ENCODE measurements at places on chromosomes 2 and 18.

DNA sequence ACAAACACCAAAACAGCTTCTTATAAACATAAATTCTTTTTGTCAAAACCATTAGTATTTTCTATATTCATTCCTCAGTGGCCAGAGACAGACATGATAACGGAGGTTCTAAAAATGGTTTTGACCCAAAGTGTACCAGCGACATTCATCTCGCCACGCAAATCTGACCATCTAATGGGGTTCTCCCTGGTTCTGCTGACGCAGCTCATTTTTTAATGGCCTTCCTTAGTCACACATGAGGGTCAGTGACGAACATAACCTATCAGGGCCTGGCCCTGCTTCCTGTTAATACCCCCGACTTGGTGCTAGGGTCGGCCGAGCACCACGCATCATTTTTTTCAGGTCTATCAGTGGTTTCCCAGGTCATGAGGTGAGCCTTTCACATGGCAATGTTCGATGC, 45.9 kb upstream of the ARL4C start:
- DNase-seq = no peak

DNA sequence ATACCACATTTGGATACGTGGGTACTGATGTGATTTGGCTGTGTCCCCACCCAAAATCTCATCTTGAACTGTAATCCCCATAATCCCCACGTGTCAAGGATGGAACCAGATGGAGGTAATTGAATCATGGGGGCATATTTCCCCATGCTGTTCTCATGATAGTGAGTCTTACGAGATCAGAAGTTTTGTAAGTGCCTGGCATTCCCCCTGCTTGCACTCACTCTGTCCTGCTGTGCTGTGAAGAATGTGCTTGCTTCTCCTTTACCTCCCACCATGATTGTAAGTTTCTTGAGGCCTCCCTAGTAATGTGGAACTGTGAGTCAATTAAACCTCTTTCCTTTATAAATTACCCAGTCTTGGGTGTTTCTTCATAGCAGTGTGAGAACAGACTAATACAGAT, 70.3 kb downstream of the CHST9 start:
- no peak for DNase-seq

DNA sequence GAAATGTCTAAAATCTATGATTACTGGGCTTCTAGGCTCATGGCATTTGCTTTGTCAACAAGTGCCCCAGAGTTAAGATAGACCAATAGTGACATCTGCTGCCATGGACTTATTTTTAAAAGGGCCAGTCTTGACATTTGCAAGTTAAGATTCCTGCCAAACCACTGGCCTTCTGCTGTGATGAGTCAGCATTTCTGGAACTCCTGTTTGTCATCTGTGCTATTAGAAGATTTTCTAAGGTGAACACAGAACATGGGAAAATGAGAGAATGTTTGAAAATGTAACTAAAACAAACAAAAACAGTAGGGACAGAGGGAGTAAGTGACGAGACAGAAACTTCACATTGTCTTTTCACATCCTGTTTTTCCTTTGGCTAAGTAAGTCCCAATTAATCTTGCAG, 93.7 kb upstream of the WDR75 start:
- DNase-seq = no peak

DNA sequence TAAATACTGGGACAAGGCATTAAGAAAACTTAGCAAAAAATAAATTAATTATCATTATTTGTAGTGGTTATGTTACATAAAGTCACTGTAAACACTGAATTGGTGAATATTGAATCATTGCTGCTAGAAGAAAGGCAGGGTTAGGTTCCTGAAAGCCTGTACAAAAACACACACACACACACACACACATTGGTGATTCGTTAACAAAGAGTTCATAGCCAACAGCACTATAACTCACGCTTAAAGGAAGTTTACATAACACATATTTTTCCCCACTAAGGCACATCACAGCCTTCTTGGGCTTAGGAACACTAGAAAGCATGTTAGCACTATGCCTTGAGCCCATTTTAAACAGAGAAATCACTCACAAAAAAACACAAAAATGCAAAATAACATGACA, 690.0 kb upstream of the PIK3C3 start:
- no peak for DNase-seq

GRCh38 chr18:24198461-24198860, 59.6 kb downstream of the CABYR start:
- DNase-seq = no peak

GRCh38 chr2:162293122-162293786, 25.2 kb downstream of the IFIH1 start:
- no peak for DNase-seq

GRCh38 chr2:5391362-5391761, 300.8 kb upstream of the SOX11 start:
- DNase-seq = no peak

DNA sequence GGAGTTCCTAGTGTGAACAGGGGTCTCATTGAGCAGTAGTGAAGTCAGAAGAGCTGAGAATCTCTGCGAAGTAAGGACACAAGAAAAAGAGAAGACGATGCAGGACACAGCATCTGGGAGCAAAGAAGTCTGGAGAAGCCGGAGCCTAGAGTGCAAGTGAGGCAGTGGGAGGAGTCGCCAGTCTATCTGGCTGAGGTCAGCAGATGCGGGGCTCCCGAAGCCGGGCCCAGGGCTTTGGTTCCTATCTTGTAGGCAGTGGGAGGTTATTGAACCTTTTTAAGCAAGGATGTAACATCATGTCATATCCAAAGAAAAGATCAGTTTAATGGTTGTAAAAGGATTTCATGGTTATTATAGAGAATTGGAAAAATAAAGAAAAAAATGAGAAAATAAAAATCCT, 90.8 kb upstream of the KCTD1 start:
- DNase-seq = no peak

DNA sequence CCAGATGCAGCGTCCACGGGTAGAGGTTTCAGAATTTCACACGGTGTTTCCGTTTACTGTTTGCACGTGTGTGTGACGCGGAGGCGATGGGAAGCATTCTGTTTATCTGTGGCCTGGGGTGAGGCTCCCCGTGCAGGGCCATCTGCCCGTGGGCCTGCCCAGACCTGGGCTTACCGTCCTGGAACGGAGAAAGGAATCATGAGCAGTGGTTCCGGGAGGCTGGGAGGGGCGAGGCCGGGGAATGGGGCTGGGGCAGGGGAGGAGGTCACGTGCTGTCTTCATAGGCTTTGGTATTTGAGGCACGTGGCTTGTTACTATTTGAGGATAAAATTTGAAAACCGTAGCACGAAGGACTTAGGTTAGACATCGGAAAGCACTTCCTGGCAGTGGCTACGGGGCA, 77.9 kb downstream of the RTP5 start:
- no peak for DNase-seq

DNA sequence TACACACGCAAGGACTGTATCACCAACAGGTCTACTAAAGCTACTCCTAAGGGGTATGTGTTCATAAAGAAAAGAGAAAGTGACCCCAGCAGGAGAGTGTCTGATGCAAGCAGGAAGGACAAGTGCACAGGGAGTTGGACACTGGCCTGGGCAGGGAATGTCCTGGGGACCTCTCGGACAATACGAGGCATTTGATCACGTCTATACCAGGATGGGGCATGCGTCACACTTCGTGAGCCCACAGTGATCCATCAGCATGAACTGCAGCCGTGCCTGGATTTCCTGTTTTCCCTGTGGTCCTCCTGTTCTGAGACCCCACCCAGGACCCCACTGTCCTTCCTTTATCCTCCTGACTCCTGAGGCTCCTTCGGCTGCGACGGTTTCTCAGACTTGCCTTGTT, 113.9 kb downstream of the HDAC4 start:
- no peak for DNase-seq

DNA sequence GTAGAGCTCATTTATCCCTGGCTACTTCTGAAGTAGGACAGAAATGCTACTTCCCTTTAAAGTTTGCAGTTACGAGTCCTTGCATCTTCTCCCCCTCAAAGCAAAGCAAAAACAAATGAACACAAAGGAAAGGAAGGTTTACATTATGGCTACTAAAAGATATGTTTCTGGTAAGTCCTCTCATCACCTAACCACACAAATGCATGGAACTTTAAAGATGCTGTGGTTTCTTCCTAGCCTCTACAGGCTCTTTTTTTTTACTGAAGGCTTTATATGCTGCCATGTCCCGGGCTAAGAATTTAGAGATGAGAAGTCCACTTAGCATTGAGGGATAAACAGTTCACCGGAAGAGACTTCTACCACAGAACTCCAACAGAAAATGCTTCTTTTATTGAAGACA, 291.2 kb downstream of the SS18 start:
- no peak for DNase-seq

DNA sequence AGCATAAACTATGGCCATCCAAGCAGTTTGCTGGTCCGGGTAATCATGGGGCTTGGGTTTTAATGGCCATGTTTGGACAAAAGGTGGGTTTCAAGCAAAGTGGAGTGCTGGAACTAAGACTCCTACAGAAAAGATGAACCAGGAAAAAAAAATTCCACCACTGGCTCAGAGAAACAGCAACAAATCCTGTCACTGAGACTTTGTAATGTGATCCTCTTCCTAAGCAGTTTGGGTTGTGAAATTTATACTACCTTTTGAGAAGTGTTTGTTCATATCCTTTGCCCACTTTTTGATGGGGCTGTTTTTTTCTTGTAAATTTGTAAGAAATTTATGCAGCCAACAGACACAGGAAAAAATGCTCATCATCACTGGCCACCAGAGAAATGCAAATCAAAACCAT, 40.2 kb downstream of the MRPL33 start:
- DNase-seq = no peak

DNA sequence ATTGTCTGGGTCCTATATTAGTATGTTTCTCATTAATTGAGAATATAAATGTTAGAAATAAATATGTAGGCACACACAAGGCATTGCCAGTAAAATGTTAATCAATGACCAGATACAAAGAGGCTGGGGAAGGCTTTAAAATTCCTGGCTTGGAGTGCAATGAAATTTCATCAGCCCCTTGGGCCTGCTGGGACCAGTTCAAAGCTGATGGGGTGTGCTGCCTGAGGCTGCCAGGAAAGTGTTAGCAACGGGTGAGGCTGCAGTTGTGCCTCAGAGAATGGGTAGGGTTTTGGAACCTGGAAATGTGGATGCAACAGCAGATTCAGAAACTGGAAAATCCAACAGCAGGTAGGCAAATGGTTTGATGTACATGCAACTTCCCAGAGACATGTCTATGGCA, 68.9 kb downstream of the DIPK1C start:
- DNase-seq = peak; percentile 59

DNA sequence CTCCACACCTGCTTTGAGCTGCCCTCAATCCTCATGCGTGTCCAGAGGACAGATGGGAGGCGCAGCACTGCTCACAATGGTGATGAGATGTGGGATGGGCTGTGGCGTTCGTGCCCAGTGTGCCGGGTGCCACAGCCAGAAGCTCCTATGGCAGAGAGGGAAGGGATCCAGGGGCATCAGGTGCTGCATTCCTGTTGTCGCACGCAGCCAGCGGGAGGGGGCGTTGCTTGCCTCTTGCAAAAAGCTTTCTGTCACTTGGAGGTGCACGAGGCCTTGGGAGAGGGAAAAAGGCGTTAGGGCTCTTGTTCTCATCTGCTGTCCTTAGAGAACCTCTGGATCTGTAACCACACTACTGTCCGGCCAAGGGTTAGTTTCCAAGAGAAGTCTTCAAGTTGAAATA, 29.2 kb upstream of the ALLC start:
- peak; percentile 36 for DNase-seq

DNA sequence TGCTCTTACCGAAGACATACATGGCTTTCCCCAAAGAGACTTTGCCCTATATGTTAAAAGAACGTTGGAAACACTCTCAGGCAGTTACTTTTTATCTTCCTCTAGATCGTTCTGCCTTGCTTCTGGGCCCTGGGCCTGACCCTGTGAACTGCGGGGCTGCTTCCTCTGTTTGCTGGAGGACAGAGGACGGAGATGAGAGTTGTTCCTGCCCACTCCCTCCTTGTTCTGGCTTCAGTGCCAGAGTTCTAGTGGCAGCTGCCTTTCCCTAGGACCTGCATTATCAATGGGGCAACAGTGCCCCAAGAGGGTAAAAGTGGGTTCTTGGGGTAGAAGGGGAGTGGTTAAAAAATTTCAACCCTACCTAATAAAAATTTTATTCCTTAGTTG, 6.5 kb upstream of the FN1 start:
- no peak for DNase-seq

DNA sequence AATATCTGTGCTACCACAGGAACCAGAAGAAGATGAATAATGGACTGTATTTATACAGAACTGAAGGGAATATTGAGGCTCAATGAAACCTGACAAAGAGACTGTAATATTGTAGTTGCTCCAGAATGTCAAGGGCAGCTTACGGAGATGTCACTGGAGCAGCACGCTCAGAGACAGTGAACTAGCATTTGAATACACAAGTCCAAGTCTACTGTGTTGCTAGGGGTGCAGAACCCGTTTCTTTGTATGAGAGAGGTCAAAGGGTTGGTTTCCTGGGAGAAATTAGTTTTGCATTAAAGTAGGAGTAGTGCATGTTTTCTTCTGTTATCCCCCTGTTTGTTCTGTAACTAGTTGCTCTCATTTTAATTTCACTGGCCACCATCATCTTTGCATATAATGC, 1399.9 kb downstream of the DPP10 start:
- no peak for DNase-seq

DNA sequence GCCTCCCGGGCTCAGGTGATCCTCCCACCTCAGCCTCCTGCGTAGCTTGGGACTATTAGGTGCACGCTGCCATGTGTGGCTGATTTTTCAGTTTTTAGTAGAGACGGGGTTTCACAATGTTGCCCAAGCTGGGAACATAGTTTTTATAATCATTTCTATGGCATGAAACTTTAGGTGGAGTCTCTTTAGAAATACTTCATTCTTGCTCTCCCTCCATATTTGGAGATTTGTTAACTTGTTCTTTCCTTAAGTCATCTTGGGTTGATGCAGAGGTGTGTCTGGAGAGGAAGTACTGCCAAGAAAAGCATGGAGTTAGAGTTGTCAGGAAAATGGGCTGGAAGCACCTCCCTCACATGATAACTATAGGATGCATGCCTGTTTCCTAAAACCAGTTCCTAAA, 17.4 kb downstream of the ZNF532 start:
- DNase-seq = no peak

DNA sequence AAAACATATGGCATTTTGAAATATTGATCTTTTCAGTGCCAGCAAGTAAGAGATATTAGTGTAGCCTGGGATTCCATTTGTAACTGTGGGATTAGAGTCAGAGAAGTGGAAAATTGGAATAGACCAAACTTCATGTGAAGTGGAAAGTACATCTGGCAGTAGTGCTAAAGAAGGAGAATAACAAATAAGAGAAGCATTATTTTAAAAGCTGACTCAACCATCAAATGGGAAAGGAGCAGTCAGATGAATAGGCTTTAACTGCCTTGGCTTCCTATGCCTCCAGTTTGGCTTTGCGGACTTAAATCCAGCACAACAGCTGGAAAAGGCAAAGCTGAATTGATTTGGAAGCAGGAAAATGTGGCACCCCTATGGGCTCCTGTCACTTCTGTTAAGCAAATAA, 623.1 kb downstream of the TSN start:
- no peak for DNase-seq

GRCh38 chr2:47414682-47415458, 11.9 kb downstream of the MSH2 start:
- DNase-seq = no peak

- DNase-seq = no peak
Observed at GRCh38 chr2:19346983-19347618, 11.3 kb downstream of the OSR1 start.

Data from left forelimb (tissue), 1 donor.